ENCODE measurements at places on chromosomes 3 and 15.

GRCh38 chr3:152760024-152760563, 74.8 kb upstream of the P2RY1 start:
- DNase-seq = no peak
- no peak overlapping the region for H3K27ac ChIP-seq
- H3K27me3 ChIP-seq = no peaks in the 10 kb centered on the region

DNA sequence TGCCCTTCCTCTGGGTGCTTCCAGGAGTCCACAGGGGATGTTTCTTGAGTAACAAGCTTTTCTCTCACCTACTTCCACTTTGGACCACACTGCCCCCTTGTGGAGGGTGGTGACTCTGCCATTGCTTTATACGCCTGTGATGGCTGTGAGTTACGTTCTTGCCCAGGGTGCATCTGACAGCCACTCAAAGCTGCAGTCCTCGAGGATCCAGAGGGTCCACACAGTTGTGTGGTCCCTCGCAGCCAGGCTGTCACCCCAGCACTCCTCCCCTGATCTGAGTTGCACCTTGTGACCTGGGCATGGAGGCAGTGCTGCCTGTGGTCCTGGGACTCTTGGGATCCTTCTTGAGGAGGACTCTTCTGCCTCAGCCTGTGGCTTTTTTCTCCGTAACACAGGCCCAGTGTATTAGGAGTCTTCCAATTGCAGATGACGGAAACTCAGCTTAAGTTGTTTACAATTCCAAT, 23.4 kb downstream of the FOXL2 start:
- no peak overlapping the region for H3K4me3 ChIP-seq
- H3K4me1 ChIP-seq = no peaks in the 10 kb centered on the region
- H3K27me3 ChIP-seq = no peaks in the 10 kb centered on the region
- H3K27ac ChIP-seq = no peak overlapping the region
- DNase-seq = peak; percentile 74

DNA sequence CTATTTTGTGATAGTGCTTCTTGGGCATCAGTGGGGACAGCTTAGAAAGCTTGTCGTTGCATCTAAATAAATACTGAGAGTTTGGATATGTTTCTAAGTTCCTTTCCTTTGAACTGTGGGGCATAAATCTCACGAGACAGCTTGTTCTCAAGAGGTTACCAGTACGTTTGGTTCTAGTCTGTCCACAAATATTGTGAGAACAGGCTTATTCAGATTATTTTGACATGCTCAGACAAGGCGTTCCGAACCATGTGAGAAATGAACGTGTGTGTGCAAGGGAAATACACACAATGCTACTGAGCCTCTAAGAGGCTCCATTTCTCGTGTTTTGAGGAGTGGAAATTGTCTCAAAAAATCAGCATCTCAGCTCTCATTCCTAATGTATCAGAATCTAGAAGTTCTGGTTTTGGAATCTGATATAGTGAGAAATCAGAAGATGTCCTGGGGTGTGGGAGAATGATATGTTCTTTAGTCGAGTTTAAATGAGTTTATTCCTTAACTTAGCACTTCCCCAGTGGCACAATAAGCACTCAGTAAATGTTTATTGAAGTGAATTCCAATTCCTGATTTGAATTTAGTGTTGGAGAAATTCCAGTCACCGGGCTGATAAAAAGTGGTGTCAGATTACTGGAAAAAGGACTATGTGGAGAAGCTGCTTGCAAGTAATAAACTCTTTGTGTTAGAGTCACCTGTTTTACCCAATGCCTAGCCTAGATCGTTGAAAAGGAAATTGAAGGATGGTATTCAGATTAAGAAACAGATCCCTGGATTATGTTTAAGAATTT, 481.5 kb downstream of the LPP start:
- no peak overlapping the region for H3K4me3 ChIP-seq
- no peaks in the 10 kb centered on the region for H3K36me3 ChIP-seq
- H3K27ac ChIP-seq = no peak overlapping the region
- DNase-seq = no peak
- H3K27me3 ChIP-seq = no peaks in the 10 kb centered on the region

DNA sequence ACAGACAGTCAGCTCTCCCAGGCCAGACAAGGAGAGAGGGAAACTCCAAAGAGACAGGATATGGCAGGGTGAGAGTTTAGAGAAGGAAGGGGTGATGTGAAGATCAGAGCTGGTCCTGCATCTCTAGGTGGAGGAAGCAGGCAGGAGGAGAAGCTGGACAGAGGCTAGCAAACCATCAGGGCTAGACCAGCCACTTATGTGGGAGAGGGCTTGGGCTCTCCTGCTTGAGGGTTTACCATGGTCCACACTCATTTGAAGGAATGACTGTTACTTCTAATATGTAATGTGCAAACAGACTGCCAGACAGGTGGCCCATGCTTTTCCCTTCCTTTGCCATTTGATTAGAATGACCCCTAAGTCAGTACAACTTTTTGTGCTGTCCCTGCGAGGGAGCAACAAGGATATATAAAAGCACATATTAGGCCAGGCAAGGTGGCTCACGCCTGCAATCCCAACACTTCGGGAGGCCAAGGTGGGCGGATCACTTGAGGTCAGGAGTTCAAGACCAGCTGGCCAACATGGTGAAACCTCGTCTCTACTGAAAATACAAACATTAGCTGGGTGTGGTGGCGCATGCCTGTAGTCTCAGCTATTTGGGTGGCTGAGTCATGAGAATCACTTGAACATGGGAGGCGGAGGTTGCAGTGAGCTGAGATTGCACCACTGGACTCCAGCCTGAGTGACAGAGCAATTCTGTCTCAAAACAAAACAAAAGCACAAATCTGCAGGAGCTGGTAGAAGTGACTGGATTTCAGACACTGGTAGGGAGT, 41.0 kb upstream of the MANF start:
- no peaks in the 10 kb centered on the region for H3K36me3 ChIP-seq
- no peaks in the 10 kb centered on the region for H3K4me1 ChIP-seq
- H3K4me3 ChIP-seq = no peak overlapping the region
- no peak for DNase-seq

DNA sequence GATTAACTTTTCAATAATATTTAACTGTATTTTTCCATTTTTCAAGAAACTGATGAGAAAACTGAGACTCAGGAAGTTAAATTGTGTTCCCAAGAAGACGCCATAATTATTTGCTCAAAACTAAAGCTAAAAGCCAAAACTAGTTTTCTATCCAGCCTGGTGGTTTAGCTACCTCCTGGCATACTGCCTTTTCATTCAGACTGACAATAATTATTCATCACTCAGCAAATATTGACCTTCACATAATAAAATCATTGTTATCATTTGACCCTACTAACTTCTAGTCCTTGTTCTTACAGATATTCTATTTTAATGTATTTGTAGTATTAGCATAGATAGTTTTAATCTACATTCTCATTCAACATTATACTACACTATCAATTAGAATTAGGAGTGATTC, 210.6 kb upstream of the GADL1 start:
- H3K4me3 ChIP-seq = no peak overlapping the region
- no peaks in the 10 kb centered on the region for H3K27me3 ChIP-seq
- DNase-seq = no peak
- H3K4me1 ChIP-seq = no peaks in the 10 kb centered on the region

- DNase-seq = no peak
- H3K4me3 ChIP-seq = no peak overlapping the region
- H3K27me3 ChIP-seq = peaks cover 38% of the 10 kb centered on the region
- H3K36me3 ChIP-seq = no peaks in the 10 kb centered on the region
- no peaks in the 10 kb centered on the region for H3K4me1 ChIP-seq
Measured at GRCh38 chr15:82649226-82649999, 2.2 kb upstream of the CPEB1 start.

DNA sequence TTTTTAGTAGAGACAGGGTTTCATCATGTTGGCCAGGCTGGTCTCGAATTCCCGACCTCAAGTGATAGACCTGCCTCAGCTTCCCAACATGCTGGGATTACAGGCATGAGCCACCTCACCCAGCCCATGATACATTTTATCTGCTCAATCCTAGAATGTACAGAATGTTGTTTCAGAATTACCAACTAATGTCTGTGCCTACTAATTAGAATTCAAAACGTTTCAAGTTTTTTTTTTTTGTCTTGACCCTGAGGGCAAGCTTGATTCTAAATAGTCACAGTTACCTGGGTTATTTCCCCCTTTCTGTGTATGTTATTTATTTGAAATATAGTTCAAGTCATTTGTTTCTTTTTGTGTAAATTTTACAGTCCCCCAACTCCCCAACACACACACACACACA, 5.3 kb upstream of the KIF23 start:
- no peaks in the 10 kb centered on the region for H3K27me3 ChIP-seq
- no peaks in the 10 kb centered on the region for H3K4me1 ChIP-seq
- H3K36me3 ChIP-seq = no peaks in the 10 kb centered on the region
- DNase-seq = no peak
- no peak overlapping the region for H3K27ac ChIP-seq
- H3K4me3 ChIP-seq = no peak overlapping the region

Data from breast epithelium (tissue), 4 donors.